ENCODE measurements at places on chromosomes 5 and 9.

- DNase-seq: no peak
These were observed 108.9 kb upstream of the CHD1 start for GRCh38 chr5:99037668-99038067.

GRCh38 chr5:123273984-123274383 lies 149.2 kb downstream of the CEP120 start:
- no peak for DNase-seq

- DNase-seq: no peak
These were observed 246.0 kb downstream of the ENC1 start for GRCh38 chr5:74394528-74394915.

GRCh38 chr9:79664375-79664831 lies 92.6 kb downstream of the TLE4 start:
- no peak for DNase-seq

- no peak for DNase-seq
These were observed 76.6 kb upstream of the ITGA1 start for GRCh38 chr5:52710972-52711596.

GRCh38 chr5:150106674-150107426 lies 20.5 kb upstream of the CSF1R start:
- DNase-seq: no peak

DNA sequence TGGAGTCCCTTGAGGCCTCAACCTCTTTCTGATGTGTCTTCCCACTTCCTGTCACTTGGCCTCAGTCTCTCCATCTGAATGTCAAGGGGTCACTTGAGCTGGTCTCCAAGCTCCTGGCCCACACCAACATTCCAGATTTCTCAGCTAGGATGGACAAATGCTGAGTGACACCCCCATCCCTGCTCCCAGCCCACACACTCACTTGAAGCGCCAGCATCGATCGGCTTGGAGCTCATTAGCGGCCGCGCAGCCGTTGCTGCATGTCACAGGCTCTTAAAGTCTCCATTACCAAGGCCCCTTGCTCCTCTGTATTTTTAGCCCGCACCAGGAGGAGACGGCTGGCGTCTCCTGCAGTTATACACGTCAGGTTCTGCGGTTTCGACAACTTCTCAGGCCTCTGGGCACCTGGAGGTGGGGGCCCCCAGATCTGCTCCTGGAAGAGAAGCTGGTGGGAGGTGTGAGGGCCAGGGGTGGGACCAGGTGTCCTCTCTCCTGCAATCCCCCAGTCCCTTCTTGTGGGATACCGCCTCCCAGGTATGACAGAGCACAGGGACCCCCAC lies 33.4 kb upstream of the ARAP3 start:
- no peak for DNase-seq

DNA sequence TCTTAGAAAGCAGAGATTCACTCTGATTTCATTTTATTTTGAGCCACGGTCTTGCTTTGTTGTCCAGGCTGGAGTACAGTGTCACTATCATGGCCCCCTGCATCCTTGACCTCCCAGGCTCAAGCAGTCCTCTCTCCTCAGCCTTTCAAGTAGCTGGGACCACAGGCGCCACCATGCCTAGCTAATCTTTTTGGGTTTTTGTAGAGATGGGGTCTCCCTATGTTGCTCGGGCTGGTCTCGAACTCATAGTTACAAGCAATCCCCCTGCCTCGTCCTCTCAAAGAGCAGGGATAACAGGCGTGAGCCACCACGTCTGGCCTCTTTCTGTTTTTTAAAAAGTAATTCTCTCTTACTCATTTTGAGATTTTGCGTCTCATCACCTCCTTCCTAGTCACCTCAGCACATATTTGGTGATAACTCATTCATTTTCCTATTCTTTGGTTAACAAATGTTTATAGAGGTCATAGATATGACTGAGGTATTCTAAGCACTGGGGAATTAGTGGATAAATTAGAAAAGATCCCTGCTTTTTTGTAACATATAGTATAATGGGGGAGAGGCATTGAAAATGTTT lies 10.8 kb upstream of the DCP2 start:
- no peak for DNase-seq

DNA sequence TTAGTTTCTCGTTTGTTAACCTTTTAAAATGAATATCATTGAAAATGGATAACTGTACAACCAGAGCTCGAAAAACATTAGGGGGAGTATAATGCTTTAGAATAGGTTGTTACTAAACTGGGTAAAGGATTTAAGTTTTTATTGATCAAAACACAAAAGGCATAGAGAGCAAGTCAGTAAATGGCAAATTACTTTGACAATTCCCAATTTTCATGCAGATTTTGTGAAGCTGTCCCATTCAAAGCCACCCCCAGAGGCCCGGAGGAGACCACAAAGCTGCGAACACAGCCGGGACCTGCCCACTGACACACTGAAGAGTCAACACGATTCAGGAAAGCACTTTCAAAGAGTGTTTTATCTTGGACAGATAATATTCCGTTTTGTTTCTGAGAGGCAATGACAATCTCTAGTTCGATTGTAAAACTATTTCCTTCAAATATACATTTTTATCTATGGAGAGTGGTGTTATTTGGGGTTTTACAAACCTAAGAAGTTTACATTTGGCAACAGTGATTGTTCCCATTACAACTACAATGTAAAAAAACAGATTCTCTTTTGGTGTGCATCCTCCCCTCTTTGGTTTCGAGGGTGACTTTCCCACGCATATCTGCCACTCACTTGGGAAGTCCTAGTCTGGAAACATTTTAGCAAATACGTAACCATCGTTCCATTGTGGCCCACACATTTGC lies 182.6 kb upstream of the TBCA start:
- DNase-seq: no peak

GRCh38 chr5:39639618-39640089 lies 214.9 kb upstream of the DAB2 start:
- no peak for DNase-seq

DNA sequence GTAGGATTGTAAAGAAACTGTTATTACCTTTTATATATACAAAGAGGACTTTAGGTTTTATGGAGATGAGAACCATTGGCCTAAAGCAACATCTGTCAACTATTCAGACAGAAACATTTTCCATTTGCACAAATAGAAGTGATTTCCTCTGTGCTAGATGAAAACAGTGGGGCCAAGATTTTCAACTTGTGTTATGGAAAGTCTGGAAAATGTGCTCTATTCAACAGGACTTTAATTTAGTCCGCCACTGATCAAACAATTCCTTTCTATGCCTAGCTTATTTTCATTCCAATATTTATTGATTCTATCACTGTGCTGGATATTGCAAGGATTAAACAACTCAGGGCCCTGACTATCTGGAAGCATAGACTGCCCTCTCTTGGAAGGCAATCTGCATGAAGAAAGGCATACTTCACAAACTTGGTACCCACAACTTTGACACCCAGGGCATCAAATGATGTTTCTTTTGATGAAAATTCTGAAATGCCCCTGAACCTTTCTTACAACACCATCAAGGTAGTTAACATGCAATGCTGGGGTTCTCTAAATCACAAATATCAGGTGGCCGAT lies 126.6 kb upstream of the HMHB1 start:
- no peak for DNase-seq

GRCh38 chr5:59193616-59194319 lies 610.9 kb downstream of the RAB3C start:
- no peak for DNase-seq

- DNase-seq: no peak
These were observed 150.1 kb upstream of the STK32A start for GRCh38 chr5:147084702-147085101.

DNA sequence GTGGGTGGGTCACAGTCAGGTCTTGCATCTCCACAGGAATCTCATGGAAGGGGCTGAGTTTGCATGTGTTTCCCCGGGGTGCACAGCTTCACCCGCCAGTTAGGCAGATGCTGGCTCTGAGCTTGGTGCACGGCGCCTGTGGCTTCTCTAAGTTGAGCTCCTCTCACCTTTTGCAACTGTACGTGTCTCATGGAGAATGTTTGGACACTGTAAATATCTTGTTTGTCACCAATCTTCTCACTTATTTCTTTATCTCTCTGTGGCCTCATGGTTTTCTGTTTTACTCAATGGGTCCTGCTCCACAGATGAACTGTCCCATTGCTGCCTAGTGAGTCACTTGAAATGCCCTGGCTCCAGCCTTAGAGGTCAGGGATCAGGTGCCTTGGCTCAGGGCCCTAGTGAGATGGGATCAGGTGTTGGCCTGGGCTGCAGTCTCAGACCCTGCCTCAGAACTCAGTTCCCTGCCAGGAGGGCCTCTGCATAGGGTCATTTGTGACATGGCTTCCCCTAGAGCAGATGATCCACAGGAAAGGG lies 61.6 kb downstream of the WNK2 start:
- DNase-seq: no peak

DNA sequence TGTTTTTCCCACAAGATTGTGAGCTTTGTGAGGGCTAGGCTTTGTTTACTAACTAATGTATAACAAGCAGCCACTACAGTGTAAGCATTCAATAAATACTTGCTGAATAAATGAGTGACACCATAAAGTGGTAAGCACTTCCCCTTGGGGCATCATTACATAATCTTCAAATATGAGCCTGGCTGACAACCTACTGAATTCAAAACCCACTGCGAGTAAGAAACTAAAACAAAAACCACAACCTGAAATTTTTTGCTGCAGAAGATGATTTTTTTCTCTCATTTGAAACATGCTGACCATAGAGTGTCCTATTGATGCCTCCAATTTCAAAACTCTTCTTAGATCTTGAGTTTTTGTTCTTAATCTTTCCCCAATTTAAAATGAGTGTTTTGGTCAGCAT lies 331.3 kb upstream of the CCNG1 start:
- DNase-seq: no peak

DNA sequence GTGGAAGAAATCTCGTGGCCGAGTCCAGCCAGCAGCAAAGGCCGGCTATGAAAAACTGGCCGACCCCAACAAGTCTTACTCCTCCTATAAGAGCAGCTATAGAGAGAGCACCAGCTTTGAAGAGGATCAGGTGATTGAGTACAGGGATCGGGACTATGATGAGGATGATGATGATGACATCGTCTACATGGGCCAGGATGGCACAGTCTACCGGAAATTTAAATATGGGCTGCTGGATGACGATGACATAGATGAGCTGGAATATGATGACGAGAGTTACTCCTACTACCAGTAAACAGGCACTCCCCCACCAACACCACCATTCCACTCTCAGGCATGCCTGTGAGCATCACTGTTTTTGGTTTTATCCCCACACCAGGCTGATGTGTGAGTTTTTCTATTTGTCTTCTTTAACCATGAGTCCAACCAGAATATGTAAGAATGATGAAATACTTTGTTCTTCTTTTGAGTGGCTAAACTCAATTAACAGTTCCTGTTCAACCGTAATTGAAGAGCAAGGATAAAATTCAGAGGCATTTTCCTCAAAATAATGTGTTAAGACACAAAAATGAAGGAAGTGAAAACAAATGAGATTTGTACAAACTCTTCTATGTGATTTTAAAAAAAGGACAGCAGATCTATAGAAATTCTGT lies 35.5 kb downstream of the RFK start:
- no peak for DNase-seq

DNA sequence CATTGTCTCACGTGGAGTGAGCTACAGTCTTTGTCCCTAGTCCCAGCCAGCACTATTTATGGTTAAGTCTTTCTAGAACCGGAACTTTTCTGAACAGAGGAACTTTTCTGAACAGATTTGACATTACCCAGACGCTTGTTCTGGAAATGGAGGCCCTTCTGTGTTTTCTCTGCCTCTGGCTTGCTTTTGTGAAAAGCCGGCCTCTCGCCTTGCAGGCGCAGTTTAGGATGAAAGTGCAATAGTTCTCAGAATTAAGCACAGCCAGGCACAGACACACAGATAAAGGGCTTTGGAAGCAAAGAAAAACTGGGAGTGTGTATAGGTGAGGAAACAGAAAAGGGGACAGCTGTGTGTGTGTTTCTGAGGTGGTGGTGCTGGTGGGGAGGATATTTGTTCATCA lies 5.9 kb downstream of the GDNF start:
- no peak for DNase-seq

GRCh38 chr5:115577741-115578140 lies 24.5 kb downstream of the TICAM2 start:
- DNase-seq: no peak

- no peak for DNase-seq
These were observed 722 bp downstream of the TBC1D9B start for GRCh38 chr5:179906795-179907555.

DNA sequence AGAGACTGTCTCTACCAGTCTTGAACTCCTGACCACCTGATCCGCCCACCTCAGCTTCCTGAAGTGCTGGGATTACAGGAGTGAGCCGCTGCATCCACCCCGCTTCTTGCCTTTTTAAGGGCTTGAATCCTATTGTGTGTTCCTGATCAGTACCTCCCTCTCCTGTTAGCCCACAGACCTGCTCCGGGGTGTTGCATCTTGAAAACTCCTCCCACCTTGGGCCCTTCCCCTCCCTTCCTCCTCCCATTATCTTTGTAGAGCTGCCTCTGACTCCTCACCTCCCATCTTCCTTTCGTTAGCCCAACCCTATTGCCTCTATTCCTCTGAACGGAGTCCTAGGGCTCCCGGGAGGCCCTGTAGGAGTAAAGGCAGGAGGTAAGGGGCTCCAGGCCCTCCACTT lies 48.5 kb upstream of the NEK6 start:
- DNase-seq: no peak

DNA sequence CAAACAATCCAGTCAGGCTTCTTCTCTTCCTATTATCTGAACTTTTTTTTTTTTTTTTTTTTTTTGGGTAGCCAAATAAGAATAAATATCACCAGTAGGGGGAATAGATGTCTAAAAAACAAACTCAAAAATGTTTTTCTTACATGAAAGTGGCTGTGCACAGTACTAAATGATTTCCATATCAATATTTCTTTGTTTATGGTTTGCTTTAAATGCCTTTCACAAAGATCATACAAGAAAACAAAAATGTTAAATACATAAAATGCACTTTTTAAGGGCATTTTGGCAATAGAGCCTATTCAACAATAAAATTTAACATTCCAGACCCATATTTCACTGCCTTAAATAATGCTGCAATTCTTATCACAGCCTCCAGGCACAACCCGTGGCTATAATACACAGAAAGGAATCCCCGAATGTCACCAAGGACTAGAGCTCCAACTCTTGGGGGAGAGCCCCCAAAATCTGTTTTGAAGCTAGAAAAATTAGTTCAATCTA lies 91.1 kb upstream of the TBCA start:
- DNase-seq: no peak

DNA sequence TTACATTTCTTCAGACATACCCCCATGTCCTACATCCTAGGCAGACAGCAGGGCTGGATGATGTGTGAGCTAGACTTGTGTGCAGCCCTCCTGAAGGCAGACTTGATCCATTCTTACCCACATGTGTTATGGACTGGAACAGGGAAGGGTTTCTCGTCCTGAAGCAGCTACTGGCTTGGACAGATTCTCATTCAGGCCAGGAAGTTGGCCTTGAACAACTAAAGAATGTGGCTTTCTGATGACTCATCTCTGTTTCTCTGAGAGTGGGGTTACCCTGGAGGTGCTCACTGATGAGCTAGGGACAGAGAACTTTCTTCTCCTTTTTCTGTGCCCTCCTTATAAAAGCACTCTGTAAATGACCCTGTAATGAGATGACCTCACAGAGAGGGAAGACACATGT lies 246.5 kb downstream of the PCSK5 start:
- DNase-seq: no peak
